ENCODE measurements at places on chromosomes 7 and 10.

DNA sequence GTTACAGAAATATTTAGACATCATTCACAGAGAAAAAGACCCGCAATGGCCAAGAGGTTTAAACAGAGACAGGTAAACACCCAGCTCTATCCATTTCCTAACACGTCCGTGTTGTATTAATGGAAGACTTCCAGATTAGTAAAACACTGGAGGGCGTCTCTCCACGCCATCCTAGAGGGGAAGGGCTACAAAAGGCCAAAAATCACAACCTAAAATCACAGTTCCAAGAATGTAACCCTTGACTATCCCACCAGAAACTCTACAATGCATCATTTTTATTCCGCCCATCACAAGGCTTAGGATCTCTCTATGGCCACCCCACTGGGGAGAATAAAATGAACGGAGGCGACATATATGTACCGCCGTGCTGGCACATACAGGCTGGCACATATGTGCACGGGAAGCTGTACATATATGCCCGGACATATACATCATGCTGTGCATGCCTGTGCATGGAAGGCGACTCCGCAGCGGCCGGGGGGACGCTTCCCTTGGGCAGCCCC, 734 bp downstream of the PCLO start:
- no peak for DNase-seq

- DNase-seq = peak; percentile 46
These were observed 514 bp upstream of the GAD2 start for GRCh38 chr10:26215935-26216584.

DNA sequence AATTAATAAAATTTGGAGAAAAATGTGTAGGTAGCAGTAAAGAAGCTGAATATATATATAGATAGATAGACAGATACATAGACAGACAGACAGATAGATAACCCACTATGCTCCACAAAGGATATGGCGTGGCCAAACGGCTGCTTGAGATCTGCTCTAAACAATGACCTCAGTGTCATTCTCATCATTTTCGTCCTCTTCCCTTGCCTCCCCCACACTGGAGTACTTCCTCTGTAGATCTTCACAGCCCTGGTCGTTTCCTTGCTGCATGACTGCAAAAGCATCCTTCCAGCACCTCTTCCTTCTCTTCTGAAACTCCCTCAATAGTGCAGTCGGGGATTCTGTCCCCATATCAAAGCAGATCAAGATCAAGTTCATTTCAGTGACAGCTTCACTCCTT, 35.6 kb upstream of the ATP6V0A4 start:
- DNase-seq = no peak

- DNase-seq = no peak
These were observed 142.3 kb downstream of the ARHGAP22 start for GRCh38 chr10:48462482-48463020.

DNA sequence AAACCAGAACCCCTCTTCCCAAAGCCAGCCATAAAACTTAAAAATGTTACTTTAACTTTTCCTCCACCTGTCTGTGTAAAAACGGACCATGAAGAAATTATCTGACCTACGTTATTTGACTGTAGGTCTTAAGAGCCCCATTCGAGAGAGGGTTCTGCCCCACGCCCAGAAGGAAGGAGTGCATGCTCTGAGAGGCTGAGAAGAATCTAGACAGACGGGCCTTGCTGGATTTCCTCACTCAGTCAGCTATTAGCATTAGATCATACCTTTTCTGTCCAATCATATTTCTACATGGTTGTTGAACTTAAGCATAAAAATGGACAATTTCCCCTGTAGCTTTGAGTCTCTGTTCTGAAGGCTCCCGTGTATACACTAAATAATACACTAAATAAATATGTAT, 38.1 kb upstream of the WDR11 start:
- DNase-seq = no peak

DNA sequence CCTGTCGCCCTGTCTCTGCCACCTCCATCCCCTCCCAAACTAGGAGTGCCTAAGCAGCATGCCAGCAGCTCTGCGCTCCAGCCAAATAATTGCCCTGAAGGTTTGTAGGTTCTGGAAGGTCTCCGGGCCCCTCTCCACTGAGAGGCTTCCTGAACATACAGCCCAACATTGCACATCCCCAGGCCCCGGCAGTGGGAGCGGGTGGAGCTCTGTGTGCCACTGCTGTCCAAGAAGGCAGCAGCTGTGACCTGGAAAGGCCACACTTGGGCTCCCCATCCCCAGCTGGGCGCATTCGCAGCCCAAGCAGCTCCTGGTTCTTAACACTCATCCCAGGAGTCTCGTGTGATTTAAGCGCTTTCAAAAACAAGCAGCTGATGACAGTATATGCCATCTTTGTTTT, 95.7 kb downstream of the COL13A1 start:
- no peak for DNase-seq

DNA sequence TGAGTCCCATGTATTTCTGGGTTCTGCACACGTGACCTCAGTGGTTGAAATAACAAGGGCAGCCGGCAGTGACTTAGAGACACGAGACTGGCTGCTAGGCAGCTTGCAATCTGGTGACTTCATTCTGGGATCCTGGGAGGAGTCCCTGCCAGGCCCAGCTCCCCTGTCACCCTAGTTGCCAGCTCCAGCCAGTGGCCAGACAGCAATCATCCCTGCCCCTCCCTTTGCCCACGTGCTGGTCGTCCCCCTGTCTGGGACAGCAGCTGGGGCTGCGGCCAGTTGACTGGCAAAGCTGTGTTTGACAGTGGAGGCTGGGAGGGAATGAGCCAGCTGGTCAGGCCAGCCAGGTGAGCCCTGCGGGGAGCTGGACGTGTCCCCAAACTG, 30.0 kb downstream of the ADGRA1 start:
- no peak for DNase-seq

DNA sequence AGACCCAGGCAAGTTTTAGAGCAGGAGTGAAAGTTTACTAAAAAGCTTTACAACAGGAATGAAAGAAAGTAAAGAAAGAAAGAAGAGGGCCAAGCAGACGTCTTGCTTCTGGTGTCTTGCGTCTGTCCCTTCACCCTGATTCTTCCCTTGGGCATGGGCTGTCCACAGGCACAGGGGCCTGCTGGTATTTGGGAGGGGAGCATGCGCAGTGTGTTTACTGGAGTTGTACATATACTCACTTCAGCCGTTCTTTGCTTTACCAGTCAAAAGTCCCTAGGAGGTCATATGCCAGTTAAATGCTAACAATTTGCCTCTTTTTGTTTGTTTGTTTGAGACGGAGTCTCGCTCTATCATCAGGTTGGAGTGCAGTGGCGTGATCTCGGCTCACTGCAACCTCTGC, 875.9 kb downstream of the REEP3 start:
- no peak for DNase-seq

GRCh38 chr10:6297951-6298381, 95.2 kb downstream of the PFKFB3 start:
- no peak for DNase-seq

DNA sequence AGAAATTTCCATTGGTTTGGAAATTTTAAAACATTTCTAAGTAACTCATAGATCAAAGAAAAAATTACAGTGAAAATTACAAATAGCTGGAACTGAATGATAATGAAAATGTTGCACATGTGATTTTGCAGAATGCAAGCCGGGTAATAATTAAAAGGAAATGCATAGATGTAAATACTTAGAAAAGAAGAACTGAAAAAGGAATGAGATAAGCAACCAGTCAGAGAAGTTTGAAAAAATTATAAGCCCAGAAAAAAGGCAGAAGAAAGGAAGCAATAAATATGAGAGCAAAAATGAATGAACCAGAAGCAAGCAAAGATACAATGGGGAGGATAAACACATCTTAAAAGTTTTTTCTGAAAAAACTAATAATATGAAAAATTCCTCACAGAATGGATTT, 3.2 kb upstream of the TMEM273 start:
- no peak for DNase-seq

GRCh38 chr10:122387572-122387971, 13.1 kb downstream of the PLEKHA1 start:
- DNase-seq = no peak

- DNase-seq = no peak
These were observed 43.3 kb upstream of the SLC26A3 start for GRCh38 chr7:107846324-107846723.

DNA sequence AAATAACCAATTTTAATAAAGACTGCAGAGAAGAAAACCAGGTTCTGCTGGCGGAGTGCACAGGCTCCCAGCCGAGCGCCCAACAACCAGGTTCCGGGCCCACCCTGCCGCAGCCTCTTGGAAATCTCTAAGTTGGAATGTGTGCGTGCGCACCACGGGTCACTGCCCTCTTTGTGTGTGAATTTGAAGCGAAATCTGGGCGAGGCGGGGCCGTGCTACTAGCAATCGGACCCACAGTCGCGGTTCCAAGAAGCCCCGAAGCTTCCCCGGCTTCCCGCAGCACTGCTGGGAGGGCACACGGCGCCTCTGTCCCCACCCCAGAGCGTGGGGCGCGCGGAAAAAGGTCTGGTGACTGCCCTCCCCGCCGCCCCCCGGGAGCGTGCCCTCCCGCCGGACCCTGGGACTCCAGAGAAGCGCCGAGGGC, 666 bp upstream of the MAP3K8 start:
- DNase-seq = no peak

DNA sequence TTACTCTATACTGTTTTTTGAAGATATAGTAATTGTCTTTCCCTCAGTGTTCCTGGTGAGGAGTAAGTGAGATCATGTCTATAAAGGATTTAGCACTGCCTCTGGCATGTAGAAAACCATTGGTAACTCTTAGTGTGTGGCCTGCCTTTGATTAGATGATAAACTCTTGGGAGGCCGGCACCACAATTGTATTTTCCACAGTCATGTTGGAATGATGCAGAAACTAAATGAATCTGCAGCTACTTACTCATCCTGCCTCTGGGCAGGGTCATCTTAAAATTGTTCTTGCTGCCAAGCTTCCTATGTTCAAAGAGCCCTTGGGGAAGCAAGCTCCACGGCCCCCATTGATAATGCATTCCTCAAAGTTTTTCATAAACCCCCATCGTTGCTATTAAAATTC, 204.6 kb downstream of the ANKRD7 start:
- no peak for DNase-seq

GRCh38 chr7:141483044-141483443, 68.2 kb upstream of the AGK start:
- DNase-seq = no peak

GRCh38 chr7:158050978-158051651, 536.5 kb downstream of the PTPRN2 start:
- DNase-seq = no peak

GRCh38 chr7:101681170-101682007, 52.3 kb upstream of the MYL10 start:
- DNase-seq = peak; percentile 1

GRCh38 chr7:107327986-107328569, 141.8 kb upstream of the GPR22 start:
- DNase-seq = no peak

- DNase-seq = no peak
These were observed 250.3 kb upstream of the CXCL12 start for GRCh38 chr10:44635176-44635575.

DNA sequence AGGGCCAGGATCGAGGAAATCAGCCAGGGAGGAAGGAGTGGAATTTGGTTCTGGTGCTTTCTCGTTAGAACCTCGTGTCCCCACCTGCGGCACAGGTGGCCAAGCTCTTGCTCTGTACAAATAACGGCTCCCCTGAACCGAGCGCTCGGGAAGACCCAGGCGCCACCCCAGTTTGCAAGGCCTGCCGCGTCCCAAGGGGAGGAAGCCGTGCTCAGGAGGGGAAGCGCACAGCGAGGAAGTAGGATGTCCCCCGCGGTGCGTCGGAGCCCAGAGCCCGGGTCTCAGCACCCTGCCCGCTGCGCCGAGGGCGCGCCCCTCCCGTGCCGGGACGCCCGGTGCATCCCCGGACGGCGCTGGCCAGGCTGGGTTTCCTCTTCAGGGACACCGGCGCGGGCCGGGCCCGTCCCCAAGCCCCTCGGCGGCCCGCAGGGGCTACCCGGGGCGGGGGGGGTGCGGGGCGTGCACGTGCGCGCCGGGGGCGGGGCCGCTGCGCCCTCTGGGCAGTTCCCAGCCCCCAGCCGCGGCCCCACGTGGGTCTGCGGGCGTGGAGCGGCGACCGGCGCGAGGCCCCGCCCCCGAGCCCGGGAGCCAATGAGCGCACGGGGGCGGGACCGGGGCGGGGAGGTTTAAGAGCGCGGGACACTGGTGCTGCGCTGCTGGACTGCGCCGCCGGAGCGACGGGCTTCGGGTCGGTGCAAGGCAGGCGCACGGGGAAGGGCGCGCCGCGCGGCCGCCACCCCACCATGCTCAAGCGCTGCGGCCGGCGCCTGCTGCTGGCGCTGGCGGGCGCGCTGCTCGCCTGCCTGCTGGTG, at the start of gene LFNG:
Gene LFNG, plus strand, starts transcription at position 656 of the 812 bp plus-strand sequence. Its CDS starts 88 bp downstream, at position 744.
- DNase-seq = peak; percentile 76

DNA sequence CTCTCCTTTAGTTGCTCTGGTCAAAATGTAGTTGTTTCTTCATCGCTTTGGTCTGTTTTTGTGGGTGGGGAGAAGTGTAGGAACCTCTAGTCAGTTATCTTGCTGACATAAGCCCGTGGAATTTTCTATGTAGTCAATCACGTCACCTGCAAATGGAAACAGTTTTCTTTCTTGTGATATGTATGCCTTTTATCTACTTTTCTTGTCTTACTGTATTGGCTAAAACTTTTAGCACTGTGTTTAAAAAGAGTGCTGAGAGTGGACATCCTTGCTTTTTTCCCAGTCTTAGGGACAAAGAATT, 42.3 kb downstream of the AKR1E2 start:
- no peak for DNase-seq

- DNase-seq = no peak
These were observed 260.6 kb upstream of the MAGI2 start for GRCh38 chr7:79714081-79714480.

DNA sequence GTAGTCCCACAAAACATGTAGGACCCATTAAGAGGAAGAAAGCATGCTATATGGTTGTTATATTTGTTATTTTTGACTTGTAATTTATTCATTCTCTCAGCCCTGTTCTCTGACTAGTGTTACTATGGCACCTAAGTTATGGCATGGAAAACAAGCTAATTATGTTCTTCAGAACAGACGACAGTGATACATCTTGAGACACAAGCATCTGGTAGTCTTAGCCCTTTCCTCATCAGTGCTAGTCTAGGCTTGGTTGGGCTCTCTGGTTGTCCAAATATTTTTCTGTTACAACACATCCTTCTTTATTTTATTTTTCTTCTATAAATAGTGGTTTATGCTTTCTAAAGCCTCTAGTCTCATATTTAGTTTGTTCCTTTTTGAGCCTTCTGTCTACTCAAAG, 308.3 kb upstream of the KAT6B start:
- no peak for DNase-seq

- DNase-seq = no peak
These were observed 132.9 kb downstream of the ATXN7L1 start for GRCh38 chr7:105743351-105744090.

- DNase-seq = no peak
These were observed 135.1 kb downstream of the NRBF2 start for GRCh38 chr10:63268149-63268797.

GRCh38 chr10:74024600-74024999, 26.7 kb downstream of the VCL start:
- no peak for DNase-seq

- no peak for DNase-seq
These were observed 50.6 kb downstream of the PTPRN2 start for GRCh38 chr7:158536871-158537515.

Measured in caudate nucleus (tissue), 63 donors.